ENCODE measurements at places on chromosomes 11 and 22. TPM values are rescaled to one million over a fixed set of nuclear protein-coding genes. Genes with fewer than 3 reads are reported as not detected.
A peak's percentile ranks its signal among the peaks of the same experiment; 100 is the strongest.

DNA sequence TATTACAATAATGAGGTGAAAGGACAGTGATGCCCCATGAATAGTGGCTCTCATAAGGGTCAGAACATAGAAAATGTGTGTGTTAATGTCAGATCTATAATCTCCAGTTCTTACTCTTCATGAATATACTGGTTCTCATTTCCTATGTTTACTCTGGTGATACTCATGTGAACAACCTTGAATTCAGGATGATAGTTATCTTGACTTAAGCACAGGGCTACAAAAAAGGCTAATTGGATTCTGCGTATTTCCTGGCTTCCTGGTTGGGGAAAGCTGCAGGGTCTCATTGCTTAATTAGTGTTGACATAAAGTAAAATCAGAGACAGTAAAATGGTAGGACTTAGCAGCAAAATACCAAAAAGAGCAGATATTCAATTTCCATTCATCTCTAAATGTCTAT is 1316.8 kb upstream of the RAG2 start:
- no peaks in the 10 kb centered on the region for H3K27me3 ChIP-seq
- H3K4me3 ChIP-seq: no peak overlapping the region
- H3K4me1 ChIP-seq: peaks cover 6% of the 10 kb centered on the region
- no peak for DNase-seq
- H3K36me3 ChIP-seq: no peaks in the 10 kb centered on the region

DNA sequence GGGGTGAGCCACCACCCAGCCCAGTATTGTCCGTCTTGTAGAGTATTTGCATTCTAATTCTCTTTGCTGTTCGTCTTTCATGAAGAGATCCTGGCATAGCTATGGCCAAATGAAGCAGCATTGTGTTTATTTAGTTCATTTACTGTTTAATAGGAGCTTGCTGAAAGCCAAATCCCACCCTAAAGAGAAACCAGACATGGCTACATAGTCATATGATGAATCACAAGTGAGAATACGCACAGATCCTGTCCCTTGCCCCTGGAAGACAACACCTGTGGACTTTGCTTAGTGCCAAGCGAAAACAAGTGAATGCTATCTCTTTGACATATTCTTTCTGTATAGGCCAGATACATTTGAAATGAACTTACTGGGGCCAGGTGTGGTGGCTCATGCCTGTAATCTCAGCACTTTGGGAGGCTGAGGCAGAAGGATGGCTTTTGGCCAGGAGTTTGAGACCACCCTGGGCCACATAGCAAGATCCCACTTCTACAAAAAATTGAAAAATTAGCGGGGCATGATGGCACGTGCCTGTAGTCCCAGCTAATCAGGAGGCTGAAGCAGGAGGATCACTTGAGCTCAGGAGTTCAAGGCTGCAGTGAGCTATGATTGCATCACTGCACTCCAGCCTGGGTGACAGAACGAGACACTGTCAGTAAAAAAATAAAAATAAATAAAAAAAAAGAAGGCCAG is 5.1 kb upstream of the ARFGAP3 start:
- H3K4me1 ChIP-seq: peaks cover 30% of the 10 kb centered on the region
- H3K27me3 ChIP-seq: no peaks in the 10 kb centered on the region
- H3K27ac ChIP-seq: peak overlapping the region; percentile 73
- DNase-seq: no peak

The PPFIA1 gene
- 62.6 TPM for total RNA-seq

DNA sequence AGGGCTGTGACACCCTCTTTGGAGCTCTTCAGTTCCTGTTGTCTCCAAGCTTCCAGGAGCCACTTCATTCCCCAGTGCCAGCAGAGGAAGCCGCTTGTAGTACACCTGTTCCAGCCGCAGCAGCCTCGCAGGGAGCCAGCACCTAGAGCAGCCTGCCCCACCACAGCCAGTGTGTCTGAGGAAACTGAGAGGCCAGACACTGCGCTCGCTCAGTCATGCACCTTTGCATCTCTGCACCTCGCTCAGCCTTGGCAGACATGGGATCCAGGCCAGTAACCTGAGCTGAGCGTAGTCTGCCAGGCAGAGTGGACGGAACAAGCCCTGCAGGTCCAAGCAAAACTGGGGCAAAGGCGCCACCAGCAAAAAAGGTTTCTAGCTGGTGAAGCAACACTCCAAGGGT is 1072.1 kb downstream of the JRKL start:
- peaks cover 10% of the 10 kb centered on the region for H3K27me3 ChIP-seq
- H3K36me3 ChIP-seq: peaks cover 1% of the 10 kb centered on the region
- H3K27ac ChIP-seq: no peak overlapping the region
- peak; percentile 76 for DNase-seq
- H3K4me3 ChIP-seq: no peak overlapping the region
- H3K4me1 ChIP-seq: no peaks in the 10 kb centered on the region

The CNTF gene
- 1.3 TPM for total RNA-seq

Data from chondrocyte (in vitro differentiated cells).